ENCODE measurements at places on chromosomes 2 and 18.

GRCh38 chr2:48530033-48530811 lies at the start of gene STON1:
TSS of gene STON1 (plus strand) at chr2:48530154. CDS start at chr2:48580634, 50,480 bp downstream.
- DNase-seq: peak; percentile 17

GRCh38 chr2:146267093-146267492 lies 1577.7 kb upstream of the ACVR2A start:
- DNase-seq: no peak

DNA sequence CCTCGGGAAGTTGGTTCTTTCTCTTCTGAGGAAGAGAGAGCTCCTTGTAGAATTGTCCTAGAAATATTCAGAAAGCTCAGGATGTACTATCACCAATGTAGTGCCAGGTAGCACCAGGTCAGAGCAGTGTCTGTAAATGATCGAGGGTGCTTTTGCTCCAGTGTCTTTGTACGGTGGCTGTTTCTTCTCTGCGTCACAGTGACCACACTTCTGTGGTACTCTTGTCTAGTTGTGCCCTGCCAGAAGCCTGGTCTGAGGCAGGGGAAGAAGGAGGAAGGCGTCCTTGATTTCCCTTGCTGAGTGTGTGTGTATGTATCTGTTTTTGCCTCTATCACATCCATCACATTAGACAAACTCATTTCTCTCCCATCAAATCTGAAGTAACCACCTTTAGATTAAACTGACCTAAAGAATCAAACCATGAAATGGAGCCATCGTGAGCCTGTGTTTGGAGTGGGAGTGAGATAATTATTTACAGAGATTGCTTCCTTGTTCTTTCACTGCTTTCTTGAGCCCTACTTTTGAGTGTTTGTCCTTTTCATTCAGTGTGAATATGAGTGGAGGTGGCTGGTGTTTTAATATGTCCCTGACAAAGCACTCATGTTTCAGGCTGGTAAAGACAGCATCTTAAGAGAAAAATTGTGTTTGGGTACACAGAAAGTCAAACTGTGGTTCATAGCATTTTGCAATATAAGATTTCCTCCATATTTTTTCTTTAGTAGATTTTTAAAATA lies 97.2 kb downstream of the ACOXL start:
- no peak for DNase-seq

- DNase-seq: no peak
These were observed 215.0 kb upstream of the AGAP1 start for GRCh38 chr2:235278771-235279355.

DNA sequence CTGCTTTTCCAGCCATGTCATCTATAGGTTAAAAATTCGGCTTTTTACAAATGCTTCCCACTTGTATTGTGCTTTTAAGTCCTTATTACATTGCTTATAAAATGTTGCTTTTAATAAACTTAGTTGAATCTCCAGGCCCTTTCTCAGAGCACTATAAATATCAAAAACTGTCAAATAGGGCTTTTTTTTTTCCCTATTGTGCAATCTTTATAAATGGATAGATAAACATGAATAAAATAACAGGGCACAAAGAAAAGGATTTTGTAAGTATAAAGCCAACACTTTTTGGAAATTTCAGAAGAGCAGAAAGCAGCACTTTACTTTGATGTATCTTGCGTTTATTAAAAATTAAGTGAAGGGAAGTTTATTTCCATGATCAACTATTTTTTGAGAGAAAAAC lies 107.5 kb upstream of the CDCA7 start:
- no peak for DNase-seq

DNA sequence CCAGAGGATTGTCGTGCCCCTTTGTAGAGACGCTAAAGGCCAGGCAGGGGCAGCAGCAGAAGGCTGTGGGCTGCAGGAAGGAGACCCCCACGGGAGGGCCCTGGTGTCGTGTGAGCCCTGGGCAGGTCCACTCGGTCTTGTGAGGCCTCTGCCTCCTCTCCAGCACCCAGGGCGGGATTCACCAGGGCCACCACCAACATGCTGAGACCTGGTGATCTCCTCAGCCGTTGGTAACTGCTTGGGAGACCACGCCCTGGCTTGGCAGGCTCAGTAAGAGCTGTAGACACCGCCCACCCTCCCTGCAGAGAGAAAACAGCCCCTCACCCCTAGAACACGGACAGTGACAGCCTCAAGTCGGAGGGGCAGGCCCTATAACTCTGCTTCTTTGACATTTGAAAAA lies 21.1 kb downstream of the MBP start:
- DNase-seq: no peak

DNA sequence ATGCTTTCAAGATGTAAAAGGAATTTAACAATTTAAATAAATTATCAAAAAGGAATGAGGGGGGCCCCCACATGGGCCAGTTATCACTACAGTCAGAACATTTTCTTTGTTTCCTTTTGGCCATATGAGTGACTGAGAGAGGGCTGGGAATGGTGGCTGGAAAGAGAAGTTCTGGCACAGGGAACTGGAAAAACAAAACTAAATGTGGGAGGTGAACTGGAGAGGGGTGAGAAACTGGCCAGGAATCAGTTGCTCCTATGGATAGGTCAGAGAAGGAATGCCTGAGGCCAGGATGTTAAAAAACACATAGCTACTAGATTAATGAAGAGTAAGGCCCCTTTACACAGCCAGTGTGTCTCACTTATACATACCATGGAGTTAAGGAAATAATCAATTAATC lies 121.0 kb downstream of the RBMS1 start:
- DNase-seq: no peak

DNA sequence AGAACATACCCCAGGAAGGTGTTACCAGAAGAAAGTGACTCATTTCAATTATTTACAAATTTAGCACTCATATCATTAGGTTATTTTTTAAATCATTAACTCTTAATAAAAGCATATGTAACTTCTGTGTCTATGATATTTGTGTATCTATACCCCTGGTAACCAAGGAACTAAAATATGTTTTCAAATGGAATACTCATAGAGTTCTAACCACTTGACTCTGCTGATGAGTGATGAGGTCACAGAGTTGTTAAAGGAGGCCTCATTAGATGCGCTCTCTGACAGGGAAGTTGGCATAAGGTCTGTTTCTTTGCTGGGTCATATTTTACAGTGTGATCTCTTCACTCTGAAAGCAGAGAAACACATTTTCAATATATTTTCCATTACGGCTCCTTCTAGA lies 73.4 kb downstream of the CCDC150 start:
- no peak for DNase-seq

GRCh38 chr18:8707556-8708300 lies 2.4 kb downstream of the MTCL1 start:
- no peak for DNase-seq

- peak; percentile 54 for DNase-seq
These were observed 1.1 kb downstream of the DLGAP1 start for GRCh38 chr18:4453874-4454536.

GRCh38 chr2:71474116-71474743 lies 20.9 kb downstream of the DYSF start:
- DNase-seq: no peak

GRCh38 chr2:196500686-196501431 lies 138.7 kb upstream of the CCDC150 start:
- no peak for DNase-seq

DNA sequence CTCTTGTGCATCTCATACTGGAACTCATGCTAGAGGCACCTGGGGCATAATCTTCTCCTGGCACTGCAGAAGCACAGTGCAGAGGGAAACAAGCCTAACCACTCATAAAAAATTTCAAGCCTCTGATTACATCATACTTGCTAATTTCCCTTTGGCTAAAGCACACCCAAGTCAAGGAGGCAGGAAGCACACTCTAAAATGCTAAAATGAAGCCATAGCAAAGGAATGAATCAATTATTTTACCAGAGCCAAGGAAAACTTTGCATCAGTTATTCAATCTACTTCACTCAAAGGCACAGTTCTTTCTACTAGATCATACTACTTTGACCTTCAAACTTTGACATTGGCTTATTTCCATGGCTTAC lies 79.6 kb upstream of the SPOPL start:
- DNase-seq: no peak

DNA sequence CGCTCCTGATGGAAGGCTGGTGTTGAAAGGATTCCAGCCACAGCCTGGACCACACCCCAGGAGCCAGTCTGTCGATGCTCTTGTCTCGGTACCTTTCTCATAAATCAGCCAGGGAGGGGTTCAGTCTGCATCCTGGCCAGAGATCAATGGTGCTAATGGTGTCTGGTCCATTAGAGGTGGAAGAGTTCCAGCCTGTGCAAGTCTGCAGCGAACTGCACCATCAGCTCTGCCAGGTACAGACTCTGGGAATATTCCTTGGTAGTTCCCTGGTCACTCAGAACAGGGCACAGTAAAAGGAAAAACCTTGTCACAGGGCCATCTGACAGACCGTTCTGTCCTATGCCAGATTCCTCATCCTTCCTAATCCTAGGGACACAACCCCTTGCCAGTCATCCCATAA lies 164.3 kb downstream of the MTCL1 start:
- DNase-seq: no peak

DNA sequence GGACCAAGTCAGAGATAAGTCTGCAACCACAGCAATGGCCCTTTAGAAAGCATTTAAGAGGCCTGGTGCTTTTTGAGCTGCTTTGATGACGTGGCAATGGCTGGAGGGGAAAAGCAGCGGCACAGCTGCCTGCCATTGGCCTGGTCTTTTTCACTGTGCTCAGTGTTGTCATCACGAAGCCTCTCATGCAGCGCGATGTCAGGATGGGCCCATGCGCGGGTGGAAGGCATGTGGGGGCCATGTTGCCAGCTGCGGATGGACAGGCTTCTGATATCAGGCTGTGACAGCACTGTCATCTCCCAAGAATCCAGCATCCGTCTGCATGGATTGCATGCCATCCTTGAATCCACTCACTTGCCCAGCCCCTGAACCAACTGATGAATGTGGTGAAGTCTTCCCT lies 204.5 kb downstream of the ACKR3 start:
- DNase-seq: no peak

DNA sequence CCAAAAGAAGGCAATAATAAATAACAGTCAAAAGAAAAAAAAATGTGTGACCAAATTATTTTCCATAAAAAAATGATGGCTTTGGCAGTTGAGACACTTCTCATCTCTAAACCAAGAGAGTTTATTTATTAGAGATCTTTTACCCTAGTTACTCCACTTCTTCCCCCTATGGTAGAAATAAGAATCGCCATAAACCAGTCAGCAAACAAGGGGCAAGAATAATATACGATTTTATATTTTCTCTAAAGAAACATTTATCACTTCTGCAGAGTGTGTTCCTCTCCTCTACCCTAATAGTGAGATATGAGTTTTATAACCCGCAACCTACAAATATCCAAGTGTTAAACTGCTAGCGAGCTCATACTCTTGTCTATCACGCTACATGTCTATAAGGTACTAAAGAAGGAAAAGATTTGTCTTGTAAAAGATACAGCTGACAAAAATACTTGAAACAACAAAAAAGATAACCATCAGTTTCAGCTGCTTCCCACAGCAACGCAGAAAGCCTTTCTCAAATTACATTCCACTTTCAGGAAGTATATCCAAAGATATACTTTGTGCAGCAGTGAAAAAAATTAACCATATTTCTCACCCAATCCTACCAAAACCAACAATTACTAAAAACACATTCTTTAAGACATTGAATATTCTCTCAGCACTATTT lies 2.3 kb downstream of the RNF103 start:
- no peak for DNase-seq

DNA sequence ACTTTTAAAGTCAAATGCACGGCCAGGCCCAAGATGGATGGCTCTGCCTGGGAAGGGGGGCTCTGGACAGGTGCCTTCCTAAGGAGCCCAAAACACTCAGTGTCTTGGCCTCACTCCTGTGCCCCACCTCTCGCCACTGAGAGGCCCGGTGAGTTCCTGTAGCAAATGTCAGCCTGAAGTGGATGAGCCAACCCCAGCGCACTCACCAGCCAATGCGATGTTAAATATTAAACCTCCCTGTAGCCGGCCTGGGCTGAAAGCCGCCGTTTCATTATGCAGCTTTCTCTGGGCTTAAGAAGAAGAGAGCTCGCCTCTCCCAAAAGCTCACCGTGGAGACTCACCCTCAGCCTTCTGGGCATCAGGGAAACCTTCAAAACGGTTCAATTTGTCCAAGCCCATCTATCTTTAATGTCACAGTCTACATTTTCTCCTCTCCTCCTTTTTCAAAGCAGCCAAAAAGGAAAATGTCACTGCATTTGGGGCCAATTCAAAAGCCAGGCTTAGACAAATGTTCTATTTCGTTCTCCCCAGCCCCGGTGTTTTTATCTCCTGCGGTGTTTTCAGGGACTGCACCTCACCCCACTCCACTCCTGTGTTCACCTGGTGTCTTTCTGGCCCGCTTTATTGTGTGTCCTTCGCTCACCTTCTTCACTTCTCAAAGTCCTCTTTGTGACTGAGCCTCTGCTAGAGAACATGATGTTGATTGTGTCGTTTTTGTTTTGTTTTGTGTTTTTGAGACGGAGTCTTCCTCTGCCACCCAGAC lies 124.0 kb downstream of the NRP2 start:
- DNase-seq: no peak

GRCh38 chr2:216949700-216950413 lies 90.0 kb upstream of the TNP1 start:
- DNase-seq: no peak

- no peak for DNase-seq
These were observed 38.1 kb downstream of the ZNF236 start for GRCh38 chr18:76860411-76860810.

DNA sequence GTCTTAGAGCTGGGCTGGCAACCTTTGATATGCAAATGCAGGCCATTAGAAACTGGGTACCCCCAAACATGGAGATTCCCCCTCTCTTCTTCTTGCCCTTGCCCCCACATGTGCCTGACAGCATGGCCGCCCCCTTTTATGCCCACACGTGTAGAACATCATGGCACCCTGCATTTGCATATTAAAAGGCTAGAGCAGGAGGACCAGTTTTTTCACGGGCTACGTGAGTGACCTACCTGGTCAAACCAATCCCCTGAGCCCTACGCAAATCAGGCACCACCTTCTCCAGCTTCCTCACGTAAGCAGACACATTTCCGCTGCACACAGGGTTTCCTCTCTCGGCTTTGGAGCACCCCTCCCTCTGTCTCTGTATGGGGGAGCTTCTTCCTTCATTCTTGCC lies 110.9 kb upstream of the COPS8 start:
- DNase-seq: no peak

- no peak for DNase-seq
These were observed 27.5 kb downstream of the LPIN1 start for GRCh38 chr2:11773747-11774525.

- no peak for DNase-seq
These were observed 288.7 kb downstream of the AKAIN1 start for GRCh38 chr18:4908328-4908727.

GRCh38 chr2:221567809-221568208 lies 4.3 kb downstream of the EPHA4 start:
- DNase-seq: no peak

- DNase-seq: no peak
These were observed 275.2 kb downstream of the IRS1 start for GRCh38 chr2:226524381-226524843.

- no peak for DNase-seq
These were observed 389.6 kb downstream of the TRIB2 start for GRCh38 chr2:13106302-13106701.

- no peak for DNase-seq
These were observed 67.4 kb downstream of the BCL11A start for GRCh38 chr2:60486067-60486466.

- DNase-seq: no peak
These were observed 43.9 kb downstream of the MEIS1 start for GRCh38 chr2:66478731-66479316.

GRCh38 chr18:2826581-2826980 lies 20.2 kb upstream of the EMILIN2 start:
- no peak for DNase-seq
